Femur (tissue), 1 donor: ENCODE measurements at places on chromosomes 5 and 9.

GRCh38 chr9:94772144-94772543, 45.6 kb downstream of the AOPEP start:
- peak; percentile 66 for DNase-seq

- DNase-seq, result no peak
Observed at GRCh38 chr5:104539618-104540350, 977.2 kb upstream of the NUDT12 start.

GRCh38 chr9:124818431-124819281, 34.6 kb upstream of the WDR38 start:
- no peak for DNase-seq

GRCh38 chr5:1483856-1484729, 38.9 kb upstream of the SLC6A3 start:
- peak; percentile 56 for DNase-seq

GRCh38 chr5:173315495-173316338, 12.5 kb downstream of the STC2 start:
- peak; percentile 66 for DNase-seq

- DNase-seq, result no peak
Observed at GRCh38 chr5:65986050-65986451, 59.7 kb downstream of the ERBIN start.

- no peak for DNase-seq
Observed at GRCh38 chr9:95080961-95081647, 236.4 kb downstream of the FANCC start.

DNA sequence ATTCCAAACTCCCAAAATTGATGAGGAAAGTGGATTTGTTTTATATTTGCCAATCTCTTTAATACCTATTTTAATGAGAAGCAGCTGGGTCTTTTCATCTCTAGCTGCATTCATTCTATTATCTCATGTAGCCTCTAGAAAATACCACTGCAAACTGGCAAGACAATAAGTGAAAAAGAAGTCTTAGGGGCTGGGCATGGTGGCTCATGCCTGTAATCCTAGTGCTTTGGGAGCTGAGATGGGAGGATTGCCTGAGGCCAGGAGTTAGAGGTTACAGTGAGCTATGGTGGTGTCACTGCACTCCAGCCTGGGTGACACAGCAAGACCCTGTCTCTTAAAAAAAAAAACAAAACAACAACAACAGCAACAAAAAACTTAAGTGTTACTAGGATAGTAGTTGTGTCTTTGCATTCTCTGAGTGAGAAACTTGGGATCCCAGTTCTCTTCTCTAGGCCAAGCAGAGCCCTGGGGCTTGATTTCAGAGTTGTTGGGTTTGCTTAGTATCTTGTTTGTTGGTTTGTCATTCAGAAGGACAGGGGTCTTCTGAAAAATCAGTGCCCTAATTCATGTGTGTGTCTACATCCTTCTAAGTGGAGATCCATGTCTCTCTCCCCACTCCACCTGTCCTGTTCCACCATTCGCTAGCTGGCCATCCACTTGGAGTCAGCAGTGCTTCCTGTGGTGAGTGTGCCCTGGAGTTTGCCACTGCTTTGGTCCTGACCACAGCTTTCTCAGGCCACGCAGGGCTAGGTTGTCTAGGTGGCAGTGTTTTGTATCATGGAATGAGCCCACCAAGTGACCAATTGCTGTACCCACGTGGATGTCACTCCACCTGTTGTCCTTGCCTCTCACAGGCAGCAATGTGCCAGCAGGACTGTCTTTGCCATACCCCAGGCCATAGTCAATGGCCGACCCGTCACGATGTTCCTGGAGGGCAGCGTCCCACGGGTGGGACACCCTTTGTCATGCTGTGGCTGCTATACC, 19.5 kb downstream of the MARCHF6 start:
- no peak for DNase-seq

DNA sequence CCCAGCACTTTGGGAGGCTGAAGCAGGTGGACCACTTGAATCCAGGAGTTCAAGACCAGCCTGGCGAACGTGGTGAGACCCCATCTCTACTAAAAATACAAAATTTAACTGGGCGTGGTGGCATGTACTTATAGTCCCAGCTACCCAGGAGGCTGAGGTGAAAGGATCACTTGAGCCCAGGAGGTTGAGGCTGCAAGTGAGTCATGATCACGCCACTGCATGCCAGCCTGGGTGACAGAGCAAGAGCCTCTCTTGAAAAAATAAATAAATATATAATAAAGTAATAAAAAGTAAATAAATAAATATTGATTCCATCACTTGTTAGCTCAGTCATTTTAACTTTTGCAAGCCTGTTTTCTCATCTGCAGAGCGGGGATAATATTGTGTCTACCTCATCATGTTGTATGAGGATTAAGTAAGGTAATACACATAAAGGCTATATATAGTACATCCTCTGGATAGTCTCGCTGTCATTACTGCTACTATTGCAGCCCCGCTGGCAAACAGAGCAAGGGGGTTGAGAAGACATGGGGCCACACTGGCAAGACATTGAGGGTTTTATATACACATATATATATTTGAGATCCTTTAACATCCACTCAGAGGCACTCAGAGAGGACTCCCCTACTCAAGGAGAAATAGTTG, 210.9 kb downstream of the C9orf152 start:
- DNase-seq, result no peak

- no peak for DNase-seq
Observed at GRCh38 chr5:13478831-13479465, 465.5 kb downstream of the DNAH5 start.

DNA sequence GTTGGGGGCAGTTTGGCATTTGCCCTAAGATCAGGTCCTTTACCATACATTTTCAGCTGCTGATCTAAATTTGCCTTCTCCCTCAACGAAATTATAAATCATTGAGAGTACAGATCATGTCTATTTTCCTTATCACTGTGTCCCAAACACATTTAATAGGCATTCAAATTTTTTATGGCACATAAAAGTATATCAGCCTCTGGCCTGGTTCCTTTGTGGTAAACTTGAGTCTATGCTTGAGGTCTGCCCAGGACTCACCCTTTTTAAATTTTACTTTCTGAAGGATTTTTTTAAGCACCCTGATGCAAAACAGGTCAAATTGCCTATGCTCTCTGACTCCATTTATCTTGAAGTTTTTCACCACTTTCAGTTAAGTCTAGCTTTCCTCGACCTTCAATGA, 163.6 kb upstream of the GRIN3A start:
- no peak for DNase-seq

- no peak for DNase-seq
Observed at GRCh38 chr5:143862271-143862670, 50.3 kb downstream of the HMHB1 start.

DNA sequence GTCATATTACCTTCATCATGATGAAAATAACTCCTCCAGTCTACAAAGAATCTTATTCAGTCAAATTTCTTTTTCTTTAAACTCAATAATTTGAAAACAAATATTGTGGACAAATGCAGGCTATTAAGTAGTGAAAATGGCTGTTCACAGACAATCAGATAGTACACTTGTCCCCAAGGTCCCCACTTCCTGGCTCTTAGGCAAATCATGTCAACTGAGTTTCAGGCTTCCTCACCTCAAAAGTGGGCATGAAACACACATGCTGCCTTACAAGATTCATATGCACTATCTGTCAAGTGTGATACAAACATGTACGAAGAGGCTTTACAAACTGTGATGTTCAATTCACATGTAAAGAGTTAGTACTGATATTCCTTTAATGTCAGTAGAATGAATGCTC, 385.2 kb upstream of the SEMA6A start:
- DNase-seq, result no peak

DNA sequence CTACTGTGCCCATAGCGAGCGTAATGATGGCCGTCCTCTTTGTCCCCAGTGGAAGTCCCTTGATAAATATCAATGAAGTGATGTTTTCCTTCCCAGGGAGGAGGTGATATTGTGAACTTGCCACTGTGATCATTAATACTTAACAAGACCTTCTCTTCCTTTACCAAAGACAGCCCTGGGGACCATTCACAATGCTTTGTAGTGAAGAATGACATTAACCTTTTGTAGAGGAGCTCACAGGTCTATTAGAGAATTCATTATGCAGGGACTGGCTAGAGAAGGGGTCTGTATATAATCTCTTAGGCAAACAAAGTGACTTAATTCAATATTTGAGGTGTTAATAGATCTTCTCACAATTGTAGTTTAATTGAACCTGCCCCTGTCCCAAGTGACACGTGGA, 452.9 kb upstream of the DMAC1 start:
- no peak for DNase-seq

- peak; percentile 43 for DNase-seq
Observed at GRCh38 chr5:9194509-9194908, 351.4 kb downstream of the SEMA5A start.

DNA sequence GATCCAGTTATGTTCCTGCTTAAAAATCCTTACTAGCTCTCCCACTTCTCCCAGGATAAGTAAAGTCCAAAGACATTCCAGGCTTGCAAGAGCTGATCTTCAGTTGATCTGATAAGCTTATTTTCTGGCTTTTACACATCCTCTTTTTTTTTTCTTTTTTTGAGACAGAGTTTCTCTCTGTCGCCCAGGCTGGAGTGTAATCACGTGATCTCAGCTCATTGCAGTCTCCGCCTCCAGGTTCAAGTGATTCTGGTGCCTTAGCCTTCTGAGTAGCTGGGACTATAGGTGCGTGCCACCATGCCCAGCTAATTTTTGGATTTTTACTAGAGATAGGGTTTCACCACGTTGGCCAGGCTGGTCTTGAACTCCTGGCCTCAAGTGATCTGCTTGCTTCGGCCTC, 37.3 kb upstream of the PTPN3 start:
- DNase-seq, result no peak

GRCh38 chr9:135039916-135040645, 47.4 kb upstream of the OLFM1 start:
- no peak for DNase-seq

- DNase-seq, result no peak
Observed at GRCh38 chr5:74578356-74579044, 62.0 kb downstream of the ENC1 start.

GRCh38 chr5:129204525-129204924, 110.0 kb downstream of the ISOC1 start:
- DNase-seq, result no peak

DNA sequence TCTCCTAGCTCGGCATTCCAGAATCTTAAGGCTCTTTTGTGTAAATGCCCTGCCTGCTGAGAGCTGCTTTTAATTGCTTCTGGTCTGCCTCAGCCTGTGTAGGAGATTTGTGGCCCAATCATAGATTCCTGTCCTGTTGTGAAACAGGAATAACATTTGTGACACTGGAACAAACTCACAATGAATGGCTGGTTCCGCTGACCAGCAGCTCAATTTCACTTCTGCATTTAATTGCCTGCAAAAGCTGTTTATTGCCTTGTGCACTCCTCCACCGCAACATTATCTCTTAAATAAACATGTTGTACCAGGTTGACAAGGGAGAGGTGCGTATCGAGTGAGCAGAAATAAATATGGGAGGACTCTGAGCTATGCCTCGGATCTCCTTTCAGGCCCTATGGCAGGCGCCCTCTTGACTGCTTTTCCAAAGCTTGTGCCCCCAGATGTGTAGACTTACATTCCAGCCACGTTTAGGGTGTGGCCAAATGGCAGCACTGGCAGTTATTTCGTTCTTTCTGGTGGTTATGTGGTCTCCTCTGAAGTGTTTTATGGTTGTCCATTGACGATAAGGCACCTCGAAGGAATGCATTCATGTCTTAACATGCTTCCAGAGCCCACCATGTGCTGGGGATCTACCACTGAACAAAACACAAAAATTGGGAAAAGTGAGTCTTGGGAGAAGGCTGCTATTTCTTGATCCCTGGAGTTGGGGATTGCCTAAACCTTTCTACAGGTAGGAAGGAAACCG, 58.1 kb downstream of the DMRT1 start:
- no peak for DNase-seq
